ENCODE measurements at places on chromosomes 12 and 14.

- DNase-seq, result no peak
These were observed 256.2 kb downstream of the DAD1 start for GRCh38 chr14:22332686-22333421.

GRCh38 chr12:84912198-84913128 is at the start of gene SLC6A15:
Gene SLC6A15, minus strand, starts transcription at chr12:84912799. Its CDS starts 20,679 bp downstream, at chr12:84892120.
- DNase-seq, result peak; percentile 82

DNA sequence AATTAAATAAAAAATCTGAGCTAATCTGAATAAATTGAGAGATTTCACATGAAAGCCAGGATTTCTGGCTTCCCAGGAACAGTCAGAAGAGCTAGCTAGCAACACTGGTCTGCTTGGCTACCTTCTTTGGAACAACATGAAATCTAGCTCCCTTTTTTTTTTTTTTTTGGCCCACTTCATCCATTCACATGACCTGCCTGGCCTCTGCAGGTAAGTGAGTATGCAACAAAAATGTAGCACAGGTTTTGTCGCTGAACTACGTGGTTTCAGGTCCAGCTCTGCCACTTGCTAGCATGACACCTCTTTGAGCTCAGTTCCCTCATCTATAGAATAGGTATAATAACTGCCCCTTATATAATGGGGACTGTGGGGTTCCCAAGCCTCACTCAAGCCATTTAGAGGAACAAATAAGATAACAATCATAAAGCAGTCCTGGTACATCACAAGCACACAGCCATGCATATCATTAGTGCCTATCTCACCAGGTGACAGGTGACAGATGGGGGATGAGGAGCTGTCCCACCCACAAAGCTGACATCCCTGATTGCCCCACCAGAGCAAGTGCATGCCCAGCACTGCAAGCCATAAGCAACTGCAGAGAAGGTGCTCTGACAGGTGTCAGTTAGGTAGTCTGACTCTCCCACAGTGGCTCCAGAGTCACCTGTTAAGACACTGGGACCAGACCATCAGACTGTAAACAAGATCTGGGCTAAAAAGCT is 25.6 kb downstream of the PXN start:
- no peak for DNase-seq

DNA sequence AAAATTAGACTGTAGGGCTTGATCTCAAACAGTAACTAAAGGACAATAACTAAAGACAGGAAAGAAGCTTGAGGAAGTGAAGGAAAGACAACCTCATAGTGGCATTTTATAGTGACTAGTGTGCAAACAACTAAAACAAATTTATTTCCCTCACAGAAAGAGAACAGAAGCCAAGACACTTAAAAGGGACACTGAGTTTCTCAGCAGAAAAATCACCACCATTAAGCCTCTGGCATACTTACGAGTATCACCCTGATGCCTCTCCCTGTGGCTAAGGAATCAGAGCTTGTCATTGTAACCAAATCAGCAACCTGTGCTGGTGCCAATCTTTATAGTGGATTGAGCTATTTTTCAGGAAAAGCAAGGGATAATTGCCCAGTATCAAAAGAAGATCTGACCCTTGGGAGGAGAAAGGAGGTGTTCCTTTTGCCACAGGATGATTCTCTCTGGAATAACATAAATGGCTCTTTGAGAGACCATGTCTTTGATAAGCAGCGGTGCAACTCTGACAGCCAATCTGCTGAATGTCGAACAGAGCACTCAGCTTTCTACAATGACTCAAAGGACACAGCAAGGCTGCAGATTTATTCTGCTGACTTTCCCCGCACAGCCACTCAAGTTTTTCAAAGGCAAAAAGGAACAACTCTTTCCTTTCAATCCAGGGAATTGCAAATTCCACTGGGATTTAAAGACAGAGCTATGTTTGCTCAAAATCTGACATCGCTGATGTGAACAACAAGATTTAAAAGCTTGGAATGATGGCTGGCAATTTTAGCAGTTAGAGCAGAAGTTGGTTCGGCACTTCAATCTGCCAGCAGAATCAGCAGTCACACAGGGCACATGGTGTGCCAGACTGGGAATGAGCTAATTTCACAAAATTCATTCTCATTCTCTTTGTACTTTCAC is 34.6 kb downstream of the ATF7 start:
- DNase-seq, result no peak

GRCh38 chr12:12358528-12358927 is 1.6 kb downstream of the BORCS5 start:
- DNase-seq, result no peak

- no peak for DNase-seq
These were observed 22.3 kb upstream of the MED13L start for GRCh38 chr12:116299665-116300328.

DNA sequence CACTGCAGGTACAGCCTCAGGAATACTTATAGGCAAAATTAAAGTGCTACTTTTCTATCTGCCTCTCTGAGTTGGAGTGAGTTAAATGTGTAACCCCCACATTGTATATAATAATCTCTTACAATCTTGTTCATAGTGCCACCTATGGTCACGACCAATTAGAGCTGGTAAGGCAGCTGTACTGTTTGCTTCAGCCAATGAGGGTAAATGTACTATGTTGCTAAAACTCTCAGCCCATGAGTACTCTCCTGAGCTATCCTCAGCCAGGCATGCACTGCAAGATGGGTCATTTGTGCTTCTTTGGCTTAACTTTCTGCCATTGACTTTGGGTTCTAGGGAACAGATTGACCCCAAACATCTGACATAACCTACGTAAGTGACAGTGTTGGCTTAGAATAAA is 15.0 kb upstream of the MDM2 start:
- peak; percentile 3 for DNase-seq

DNA sequence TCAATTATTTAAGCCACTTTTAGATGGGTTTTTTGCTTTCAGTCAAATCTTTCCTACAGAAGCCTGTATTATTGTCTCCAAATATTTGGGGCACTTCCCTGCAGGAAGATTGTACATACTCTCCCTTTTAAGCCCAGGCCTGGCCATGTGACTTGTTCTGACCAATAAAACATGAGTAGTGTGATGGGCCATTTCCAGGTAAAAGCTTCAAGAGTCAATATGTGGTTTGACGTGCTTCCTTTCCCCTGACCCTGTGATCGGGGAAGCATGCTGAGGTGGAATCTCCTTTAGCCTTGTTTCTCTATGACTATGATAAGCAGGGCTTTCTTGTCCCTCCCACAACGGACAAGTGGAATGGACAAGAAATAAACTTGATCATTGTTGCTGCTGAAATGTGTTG is 14.2 kb upstream of the NIN start:
- DNase-seq, result no peak

- DNase-seq, result no peak
These were observed 15.9 kb downstream of the PPP1CC start for GRCh38 chr12:110726708-110727369.

- DNase-seq, result no peak
These were observed 98.2 kb downstream of the ADAMTS20 start for GRCh38 chr12:43453761-43454160.

GRCh38 chr12:128795530-128796361 is 28.0 kb downstream of the SLC15A4 start:
- no peak for DNase-seq

- DNase-seq, result no peak
These were observed 768.8 kb upstream of the TBX3 start for GRCh38 chr12:115452751-115453281.

DNA sequence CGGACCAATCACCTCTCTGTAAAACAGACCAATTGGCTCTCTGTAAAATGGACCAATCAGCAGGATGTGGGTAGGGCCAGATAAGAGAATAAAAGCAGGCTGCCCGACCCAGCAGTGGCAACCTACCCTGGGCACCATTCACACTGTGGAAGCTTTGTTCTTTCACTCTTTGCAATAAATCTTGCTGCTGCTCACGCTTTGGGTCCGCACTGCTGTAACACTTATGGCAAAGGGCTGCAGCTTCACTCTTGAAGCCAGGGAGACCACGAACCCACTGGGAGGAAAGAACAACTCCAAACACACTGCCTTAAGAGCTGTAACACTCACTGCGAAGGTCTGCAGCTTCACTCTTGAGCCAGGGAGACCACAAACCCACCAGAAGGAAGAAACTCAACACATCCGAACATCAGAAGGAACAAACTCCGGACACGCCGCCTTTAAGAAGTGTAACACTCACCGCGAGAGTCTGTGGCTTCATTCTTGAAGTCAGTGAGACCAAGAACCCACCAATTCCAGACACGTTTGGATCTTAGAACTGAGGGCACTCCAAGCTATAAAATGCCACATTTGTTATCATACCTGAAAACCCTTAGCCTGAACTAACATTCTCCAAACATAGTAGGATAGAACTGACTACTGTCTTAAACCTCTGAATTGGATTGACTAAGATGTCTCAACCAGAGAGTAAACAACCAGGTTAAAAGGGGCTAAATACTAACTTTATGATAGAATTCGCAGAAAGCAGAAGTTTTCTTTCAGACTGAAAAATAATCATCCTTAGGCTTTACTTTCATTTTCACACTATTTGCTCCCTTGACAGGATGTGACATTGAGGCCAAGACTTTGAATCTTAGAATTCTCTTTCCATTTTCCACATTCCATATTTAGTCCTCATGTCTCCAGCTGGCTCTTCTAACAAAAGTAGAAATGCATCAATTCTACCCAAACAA is 33.6 kb downstream of the CDKL1 start:
- DNase-seq, result no peak

DNA sequence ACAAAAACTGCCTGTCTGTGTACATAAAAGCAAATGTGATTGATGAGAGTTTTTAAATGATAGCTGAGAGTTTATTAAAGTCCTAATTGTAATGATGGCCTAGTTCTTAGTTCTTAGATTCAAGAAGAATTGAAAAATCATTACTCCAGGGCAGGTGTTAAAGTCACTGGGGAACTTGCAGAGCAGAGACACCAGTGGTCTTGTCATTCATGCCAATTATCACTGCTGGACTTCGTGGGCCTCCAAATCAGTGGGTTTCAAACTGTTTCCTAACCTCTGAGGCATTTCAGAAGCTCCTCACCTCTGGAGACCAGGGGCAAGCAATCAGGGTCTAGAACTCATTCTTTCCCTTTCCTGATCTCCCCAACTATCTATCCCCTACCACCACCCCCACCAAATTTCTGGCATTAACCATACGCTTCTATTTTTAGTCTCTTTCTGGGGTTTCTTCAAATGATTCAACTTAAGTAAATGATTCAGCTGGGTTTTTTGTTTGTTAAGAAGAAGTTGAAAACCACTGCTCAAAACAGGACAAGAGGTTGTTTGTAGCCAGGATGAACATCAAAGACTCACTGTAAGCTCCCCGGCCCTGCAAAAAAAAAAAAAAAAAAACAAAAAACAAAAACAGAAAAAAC is 80.1 kb downstream of the CEP83 start:
- no peak for DNase-seq

DNA sequence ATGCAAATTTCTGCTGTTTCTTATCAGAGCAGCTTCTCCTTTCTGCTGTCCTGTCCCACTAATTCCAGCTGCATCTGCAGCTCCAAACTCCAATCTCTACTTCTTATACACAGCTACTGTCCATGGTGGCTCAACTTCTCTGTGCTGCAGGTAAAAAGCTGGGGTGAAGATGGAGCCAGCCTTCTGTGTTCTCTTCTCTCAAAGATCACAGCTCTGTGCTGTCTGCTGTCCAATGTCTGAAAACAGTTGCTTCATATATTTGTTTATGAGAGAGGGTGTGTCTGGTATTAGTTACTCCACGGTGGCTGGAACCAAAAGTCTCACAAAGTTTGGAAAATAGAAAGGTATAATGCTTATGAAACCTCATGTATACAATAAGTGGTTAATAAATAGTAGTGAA is 445.8 kb upstream of the TBX3 start:
- no peak for DNase-seq

- DNase-seq, result no peak
These were observed 46.9 kb upstream of the MDM1 start for GRCh38 chr12:68378872-68379606.

GRCh38 chr12:55692631-55693322 is 14.9 kb downstream of the ITGA7 start:
- no peak for DNase-seq

DNA sequence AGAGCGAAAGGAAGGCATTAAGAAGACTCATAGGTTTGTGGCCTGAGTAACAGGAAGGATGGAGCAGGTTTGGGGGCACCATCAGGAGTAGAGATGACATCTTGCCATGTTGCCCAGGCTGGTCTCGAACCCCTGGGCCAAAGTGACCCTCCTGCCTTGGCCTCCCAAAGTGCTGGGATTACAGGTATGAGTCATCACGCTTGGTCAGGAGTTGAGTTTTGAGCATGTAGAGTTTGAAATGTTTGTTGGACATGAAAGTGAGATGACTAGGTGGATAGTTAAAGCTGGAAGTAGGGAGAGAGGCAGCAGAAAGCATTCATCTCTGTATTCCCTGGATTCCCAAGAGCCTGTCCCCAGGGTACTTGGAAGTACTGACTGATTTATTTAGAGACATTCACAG is 112.6 kb downstream of the ERC1 start:
- no peak for DNase-seq

- DNase-seq, result no peak
These were observed 233.4 kb downstream of the MSRB3 start for GRCh38 chr12:65511912-65512311.

DNA sequence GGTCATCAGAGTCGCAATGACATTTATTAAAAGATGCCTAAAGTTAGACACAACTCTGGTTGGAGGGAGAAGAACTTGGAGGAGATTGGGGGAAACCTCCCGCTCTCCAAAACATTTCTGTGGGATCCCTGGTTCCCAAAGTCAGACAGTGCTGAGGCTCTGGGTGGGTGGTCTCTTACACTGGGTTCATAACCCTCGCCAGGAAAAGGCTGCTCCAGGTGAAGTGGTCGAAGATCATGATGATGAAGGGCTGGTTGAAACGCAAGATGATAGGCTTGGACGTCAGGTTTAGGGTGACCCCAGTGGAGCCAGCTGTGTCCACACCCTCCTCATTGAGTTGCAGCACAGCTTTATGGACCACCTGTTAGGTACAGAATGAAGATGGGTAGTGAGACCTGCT is 11.2 kb upstream of the SERPINA10 start:
- DNase-seq, result no peak

GRCh38 chr12:92927436-92928281 is 1.4 kb downstream of the EEA1 start:
- DNase-seq, result no peak

- DNase-seq, result peak; percentile 18
These were observed 1.5 kb downstream of the IRF2BPL start for GRCh38 chr14:77026930-77027537.

DNA sequence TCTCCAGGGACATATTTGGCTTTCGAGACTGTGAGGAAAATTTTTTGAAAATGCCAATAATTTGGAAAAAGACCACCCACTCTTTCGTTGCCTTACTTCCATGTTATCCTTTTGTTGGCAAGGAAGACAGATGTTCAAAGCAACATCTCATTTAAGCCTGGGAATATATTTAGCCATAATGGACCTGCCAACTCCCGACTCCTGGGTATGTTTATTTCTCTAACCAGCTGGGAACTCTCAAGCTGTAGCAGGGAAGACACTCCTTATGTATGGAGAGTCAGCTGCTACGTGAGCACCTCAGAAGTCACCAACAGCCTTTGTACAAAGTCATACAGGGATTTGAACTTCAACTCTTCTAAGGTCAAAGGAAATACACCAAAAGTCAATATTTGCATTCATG is 96.5 kb upstream of the DAAM1 start:
- DNase-seq, result no peak

Data from NCI-H510A (cell line).